ENCODE measurements at places on chromosomes 4 and X.

DNA sequence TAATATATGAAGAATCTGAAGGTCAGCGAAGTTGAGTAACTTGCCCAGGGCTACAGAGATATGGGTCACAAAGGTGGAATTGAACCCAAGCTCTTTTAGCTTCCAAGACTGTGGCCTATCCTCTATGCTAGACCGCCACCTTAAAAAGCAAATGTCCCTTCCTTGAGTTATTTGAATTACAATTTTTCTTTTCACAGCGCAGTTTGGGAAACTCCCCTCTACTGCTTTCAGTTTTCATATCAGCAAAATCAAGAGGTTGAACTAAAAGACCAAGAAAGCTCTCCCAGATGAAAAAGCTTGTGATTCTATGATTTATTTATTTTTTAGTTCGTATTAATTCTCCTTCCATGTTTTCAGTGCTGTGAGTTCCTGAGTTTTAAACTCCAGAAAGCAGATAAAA is 174.5 kb upstream of the C1QTNF7 start:
- no peak for DNase-seq

GRCh38 chr4:83961575-83961974 is 425.7 kb downstream of the GPAT3 start:
- no peak for DNase-seq

GRCh38 chr4:110710070-110710469 is 87.2 kb upstream of the PITX2 start:
- no peak for DNase-seq

DNA sequence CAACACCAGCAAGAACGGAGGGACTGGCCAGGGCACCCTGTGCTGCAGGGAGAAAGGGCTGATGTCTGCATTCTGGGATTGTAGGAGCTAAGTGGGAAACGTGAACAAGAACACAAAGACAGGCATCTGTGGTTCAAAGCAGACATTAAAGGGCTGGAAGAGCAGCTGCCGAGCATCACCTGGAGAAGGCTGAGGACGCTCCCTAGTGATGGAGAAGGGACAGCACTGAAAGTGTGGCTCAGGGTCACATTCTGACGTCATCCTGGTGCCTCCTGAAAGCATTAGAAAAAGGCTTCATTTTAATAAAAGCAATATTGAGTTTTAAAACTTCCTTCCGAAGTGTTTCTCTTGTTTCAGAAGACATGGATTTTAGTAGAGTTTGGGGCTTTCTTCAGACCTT is 62.3 kb downstream of the CLDN22 start:
- no peak for DNase-seq

GRCh38 chrX:2463973-2464676 is 36.7 kb downstream of the DHRSX start:
- DNase-seq, result no peak

DNA sequence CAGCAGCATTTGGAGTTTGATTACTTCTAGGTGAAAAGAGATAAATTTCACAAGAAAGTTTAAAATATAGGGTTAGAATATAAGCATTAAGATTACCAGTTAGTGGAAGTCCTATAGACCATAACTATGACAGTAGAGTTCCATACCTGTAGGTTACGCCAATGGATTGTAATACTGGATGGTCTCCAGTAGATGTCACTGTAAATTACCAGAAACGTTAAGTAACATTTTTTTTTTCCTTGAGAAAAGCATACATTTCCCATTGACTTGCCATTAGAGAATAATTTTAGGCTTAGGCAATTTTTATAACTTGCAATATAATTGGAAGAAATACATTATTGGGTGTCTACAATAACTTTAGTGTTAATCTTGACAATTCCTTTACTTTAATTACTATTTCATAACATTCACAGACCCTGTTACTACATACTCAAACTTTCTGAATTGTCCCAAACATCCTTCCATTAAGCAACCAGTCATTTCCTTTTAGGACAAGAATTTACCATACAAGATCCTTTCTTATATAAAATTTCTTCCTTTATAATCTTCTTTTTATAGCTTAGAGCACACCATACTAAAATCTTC is 304.1 kb upstream of the TECRL start:
- no peak for DNase-seq

DNA sequence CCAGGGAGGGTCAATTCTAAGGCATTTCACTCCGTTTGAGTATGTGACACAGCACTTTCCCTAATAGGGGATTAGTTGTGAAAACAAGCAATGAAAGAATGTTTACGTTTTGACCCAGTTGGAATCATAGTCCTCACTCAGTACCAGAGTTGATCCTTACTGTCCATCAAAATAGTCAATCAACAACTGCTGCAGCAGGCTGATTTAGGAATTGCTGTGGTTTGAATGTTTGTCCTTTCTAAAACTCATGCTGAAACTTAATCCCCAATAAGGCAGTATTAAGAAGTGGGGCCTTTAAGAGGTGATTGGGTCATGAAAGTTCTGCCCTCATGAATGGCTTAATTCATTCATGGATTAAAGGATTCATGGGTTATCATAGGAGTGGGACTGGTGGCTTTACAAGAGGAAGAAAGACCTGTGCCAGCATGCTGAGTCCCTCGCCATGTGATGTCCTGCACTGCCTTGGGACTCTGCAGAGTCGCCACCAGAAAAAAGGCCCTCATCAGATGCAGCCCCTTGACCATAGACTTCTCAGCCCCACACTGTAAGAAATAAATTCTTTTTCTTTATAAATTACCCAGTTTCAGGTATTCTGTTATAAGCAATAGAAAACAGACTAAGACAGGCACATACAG is 3.1 kb upstream of the FBXL5 start:
- DNase-seq, result no peak

GRCh38 chrX:46200413-46200812 is 344.8 kb downstream of the ZNF674 start:
- DNase-seq, result no peak

- DNase-seq, result no peak
Observed at GRCh38 chr4:47737326-47737725, 100.5 kb downstream of the CORIN start.

DNA sequence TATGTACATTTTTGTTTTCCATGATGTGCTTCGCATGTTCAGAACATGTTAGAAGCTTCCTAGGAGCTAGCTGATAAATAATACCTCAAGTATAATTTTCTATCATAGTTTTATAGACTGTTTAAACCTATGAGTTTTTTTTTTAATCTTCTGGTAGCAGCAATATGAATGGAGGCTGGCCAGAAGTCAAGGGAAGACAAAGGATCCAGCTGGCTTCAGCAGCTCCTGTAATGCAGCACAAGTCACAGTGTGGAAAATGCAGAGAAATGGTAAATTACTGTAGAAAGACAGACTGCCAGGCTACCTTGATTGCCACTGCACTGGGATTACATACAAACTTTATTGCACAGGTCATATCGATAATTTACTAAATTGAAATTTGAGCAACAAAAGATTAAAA is 537.9 kb downstream of the IQCM start:
- no peak for DNase-seq

- no peak for DNase-seq
Observed at GRCh38 chrX:93346309-93346708, 327.1 kb downstream of the NAP1L3 start.

DNA sequence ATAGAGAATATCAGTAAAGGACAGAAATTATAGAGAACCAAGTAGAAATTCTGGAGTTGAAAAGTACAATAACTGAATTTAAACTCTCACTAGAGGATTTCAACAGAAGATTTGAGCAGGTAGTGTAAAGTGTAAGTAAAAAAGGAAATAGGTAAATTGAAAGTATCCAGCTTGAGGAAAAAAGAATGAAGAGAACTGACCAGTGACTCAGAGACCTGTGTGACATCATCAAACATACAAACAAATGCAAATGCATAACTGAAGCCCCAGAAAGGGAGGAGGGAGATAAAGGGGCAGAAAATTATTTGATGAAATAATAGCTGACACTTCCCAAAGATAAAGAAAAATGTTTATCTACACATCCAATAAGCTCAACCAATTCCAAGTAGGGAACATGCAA is 8.3 kb upstream of the SPON2 start:
- no peak for DNase-seq

- DNase-seq, result no peak
Observed at GRCh38 chr4:57865264-57865663, 755.1 kb upstream of the IGFBP7 start.

GRCh38 chrX:107025545-107025944 is 25.5 kb upstream of the MORC4 start:
- no peak for DNase-seq

- no peak for DNase-seq
Observed at GRCh38 chr4:119841361-119841760, 212.8 kb upstream of the PDE5A start.

DNA sequence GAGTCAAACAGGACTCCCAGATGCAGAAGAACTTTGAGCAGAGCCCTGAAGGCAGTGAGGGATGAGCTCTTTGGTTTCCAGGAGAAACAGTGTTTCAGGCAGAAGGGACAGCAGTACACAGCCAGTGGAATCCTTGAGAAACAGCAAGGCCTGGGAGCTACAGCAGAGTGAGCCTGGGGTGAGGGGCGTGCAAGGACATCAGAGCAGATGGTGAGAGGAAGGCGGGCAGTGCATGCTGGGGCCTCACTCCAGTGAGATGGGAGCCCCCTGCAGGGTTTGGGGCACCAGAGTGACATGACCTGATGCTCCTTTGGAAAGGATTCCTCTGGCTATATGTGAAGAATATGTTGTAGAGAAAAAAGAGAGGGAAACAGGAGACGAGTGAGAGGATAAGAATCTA is 98.1 kb upstream of the EGFL6 start:
- no peak for DNase-seq

DNA sequence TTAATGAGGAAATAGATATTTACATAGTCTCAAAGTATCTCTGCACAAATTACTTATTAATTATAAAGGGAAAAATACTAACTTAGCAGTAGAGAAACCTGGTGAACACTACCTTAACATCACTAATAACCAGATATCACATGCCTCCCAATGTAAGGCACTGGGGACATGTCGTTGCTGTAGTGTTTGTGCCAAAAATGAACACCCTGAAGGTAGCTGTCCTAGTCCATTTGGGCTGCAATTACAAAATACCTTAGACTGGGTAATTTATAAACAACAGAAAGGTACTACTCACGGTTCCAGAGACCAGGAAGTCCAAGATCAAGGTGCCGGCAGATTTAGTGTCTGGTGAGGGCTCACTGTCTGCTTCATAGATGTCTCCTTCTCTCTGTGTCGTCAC is 10.7 kb upstream of the MPC1L start:
- no peak for DNase-seq

- DNase-seq, result no peak
Observed at GRCh38 chrX:29453333-29453732, 762.0 kb upstream of the MAGEB2 start.

GRCh38 chrX:84441143-84441542 is 61.1 kb downstream of the HDX start:
- no peak for DNase-seq

DNA sequence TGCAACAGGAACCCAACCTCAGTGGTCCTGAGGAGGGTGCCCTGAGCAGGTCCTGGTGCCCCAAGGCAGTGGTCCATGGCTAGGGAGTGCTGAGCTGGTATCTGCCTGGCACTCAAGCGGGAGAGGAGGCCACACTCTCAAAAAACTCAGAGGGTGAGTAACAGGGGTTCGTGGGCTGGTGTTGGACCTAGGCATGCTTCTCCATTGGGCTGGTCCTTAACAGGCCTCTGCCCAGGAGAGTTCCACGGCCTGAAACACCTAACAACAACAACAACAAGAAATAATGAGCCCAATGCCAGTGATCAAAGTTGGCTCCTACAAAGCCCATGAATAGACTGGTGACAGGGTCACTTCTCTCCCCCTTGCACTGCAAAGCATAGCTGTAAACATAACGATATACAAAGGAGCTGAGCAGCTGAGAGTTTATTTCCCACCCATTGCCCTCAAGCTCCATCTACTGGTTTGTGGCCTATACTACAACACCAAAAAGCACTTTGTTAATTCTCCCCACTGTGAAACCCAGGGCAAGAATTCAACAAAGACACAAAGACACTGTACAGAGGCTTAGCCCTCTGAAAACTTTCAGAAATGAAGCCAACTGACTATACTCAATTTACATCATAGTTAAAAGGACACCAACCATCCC is 736.1 kb upstream of the ADGRL3 start:
- DNase-seq, result no peak

GRCh38 chr4:138297743-138298405 is 55.7 kb upstream of the SLC7A11 start:
- DNase-seq, result no peak

GRCh38 chr4:85761803-85762528 is 287.0 kb downstream of the ARHGAP24 start:
- no peak for DNase-seq

DNA sequence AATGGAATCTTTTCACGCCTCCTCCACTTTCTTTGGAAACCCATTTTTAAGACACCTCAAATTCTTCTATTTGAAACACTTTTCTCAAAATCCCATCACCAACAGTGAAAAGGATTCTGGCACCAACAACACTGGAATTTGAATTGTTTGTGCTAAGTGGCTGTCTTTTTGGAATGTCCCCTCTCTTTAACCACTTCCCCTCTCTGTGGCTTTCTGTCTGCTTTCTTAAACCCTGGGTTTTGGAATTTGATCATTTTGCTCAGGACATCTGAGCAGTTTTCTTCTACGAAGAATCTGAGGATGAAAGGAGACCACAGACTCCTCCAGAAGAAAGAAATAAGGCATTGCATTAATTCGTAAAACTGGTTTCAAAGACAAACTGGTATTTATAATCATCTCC is 89.0 kb downstream of the MXRA5 start:
- no peak for DNase-seq

GRCh38 chr4:152106781-152107321 is 346.0 kb upstream of the GATB start:
- no peak for DNase-seq

- DNase-seq, result no peak
Observed at GRCh38 chr4:9685692-9686091, 95.7 kb upstream of the DRD5 start.

DNA sequence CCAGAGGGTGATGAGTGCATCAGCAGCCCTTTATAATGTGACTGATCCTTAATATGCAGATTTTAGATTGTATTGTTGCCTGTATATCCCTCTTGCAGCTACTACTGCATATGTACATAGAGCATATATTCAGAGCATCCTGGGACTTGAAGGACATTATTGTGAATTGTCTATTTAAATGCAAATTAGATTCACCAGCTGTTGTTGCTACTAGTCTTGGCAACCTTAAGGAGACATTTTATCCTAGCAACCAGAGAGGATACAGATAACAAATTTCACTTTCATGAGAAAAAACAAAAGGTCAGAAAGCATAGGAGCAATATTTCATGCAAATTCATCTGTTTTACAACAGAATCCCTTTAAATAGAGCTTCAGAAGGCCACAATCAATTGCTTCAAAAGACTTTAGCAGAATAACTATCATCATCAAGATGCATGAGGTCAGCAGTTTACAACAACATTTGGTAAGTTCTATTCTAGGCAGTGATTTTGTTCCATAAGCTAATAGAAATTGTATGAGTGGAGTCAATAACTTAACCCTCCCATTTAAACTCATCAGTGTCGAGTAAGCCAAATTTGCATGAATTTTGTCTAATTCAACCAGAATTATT is 148.6 kb downstream of the GC start:
- no peak for DNase-seq

- DNase-seq, result no peak
Observed at GRCh38 chr4:48139691-48140090, 5.6 kb upstream of the TXK start.

Measured in cerebellar nuclear complex (tissue), 1 donor.